Effector memory CD4-positive, alpha-beta T cell (primary cell): ENCODE measurements at places on chromosomes 4 and X.

GRCh38 chrX:29580560-29580959 lies 634.8 kb upstream of the MAGEB2 start:
- DNase-seq = no peak

DNA sequence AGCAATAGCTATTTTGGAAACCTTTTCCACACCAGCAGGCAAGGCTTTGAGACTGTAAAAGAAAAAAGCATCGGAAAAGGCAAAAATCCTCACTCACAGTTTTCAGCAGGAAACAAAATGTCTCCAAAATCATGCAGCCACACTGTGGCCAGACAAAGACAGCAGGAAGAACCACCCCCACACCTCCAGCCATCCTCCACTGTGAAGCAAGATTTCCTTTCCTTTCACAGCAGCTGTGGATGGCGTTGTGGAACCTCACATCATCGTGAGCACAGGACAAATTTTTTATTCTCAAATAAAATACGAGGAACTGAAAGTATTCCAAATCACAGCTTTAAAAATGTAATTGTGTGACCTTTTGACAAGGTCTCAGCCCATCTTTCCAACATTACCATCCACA lies 351.7 kb upstream of the NOCT start:
- DNase-seq = no peak

DNA sequence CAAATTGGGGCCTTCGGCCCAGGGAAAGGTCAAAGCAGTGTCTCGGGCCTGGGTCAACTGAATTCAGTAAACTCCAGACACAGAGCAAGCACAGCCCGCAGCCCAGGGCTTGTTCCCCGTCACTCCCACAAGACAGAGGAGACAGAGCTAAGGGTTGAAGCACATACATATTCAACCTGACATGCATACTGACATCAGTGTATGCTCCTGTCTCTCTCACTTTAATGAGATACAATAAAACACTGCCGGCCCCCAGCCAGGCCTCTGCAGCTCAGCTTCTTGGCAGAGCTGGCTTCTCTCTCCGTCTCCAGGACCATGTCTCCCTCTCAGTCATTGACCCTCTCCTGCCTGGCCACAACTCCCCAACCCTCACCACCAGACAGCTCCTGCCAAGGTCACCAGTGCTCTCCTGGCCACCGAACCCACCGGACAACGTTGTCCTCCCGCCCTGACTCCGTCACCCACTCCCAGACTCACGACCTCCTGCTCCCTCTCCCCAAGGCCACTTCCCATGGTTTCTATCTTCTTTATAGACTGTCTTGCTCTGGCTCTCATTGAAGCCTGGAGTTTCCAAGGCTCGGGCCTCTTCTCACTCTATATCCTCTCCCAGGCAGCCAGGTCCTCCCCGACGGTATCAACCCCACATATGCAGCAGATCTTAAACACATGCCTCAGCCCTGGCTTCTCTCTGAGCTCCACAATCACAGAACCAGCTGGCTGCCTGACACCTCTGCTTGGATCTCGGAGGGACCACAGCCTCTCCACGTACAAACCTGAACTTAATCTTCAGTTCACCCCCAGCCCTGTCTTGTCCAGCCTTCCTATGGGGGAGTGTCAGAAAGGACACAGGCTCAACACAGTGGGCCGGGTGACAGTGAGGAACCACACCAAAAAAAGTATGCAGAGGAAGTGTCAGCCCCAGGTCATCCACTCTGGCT lies 67.7 kb upstream of the C4orf50 start:
- DNase-seq = no peak

GRCh38 chr4:86586160-86586572 lies 7.9 kb upstream of the PTPN13 start:
- no peak for DNase-seq

GRCh38 chr4:163344147-163345125 lies 744 bp downstream of the NPY5R start:
- DNase-seq = no peak

- DNase-seq = no peak
Measured at GRCh38 chr4:134650461-134650860, 448.9 kb upstream of the PABPC4L start.

DNA sequence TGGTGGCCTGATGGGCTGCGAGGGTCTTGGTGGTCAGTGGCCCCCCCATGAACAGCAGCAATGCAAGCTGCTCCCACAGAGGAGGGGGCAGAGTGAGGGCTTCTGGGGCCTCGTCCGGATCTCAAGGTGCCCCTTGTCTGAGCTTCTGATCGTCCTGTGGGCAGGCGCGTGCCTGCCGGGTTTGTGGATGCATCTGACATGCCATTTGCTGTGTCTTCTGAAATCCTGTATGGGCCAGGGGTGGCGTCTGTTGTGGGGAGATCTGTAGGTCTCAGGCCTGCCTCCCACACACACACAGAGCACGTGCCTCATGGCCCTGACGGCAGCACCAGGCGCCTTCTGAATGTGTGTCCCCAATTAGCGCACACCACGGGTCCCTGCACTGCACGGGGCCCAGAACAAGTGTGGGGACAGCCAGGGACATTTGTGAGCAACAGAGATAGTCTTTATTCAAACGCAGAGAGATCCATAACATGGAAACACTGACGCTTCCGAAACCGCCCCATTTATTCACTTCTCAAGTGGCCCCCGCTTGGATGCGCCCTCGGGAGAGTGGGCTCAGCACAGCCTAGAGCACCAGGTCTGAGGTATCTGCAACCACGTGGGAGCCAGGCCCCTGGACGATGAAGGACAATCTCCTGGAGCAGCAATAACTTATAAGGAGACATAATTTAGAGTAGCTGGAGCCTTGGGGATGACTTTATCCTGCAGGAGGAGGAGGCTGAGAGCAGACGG lies 5.7 kb downstream of the SPON2 start:
- no peak for DNase-seq

DNA sequence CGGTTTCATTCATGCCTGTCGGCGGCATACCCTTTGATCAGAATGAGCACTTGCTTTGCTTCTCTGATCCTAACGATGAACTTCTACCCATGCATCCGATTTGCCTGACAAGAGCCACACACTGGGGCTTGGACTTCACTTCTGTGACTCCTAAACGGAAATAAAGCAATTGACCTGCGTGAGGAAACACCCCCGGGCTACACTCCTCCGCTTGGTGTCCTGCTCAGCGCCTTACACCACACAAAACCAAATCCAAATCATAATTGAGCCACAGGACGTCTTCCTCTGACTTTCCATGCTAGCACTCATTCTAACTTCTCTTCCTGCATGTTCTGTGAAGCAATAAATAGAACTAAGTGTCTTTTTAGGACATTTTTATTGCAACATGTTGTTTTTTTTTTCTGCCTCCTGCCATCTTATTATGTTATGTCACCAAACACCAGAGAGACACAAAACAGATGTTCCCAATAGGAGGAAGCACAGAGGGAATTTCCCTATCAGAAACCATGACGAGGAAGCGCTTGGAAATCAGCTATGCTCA lies 110.8 kb upstream of the FAM9B start:
- DNase-seq = no peak

DNA sequence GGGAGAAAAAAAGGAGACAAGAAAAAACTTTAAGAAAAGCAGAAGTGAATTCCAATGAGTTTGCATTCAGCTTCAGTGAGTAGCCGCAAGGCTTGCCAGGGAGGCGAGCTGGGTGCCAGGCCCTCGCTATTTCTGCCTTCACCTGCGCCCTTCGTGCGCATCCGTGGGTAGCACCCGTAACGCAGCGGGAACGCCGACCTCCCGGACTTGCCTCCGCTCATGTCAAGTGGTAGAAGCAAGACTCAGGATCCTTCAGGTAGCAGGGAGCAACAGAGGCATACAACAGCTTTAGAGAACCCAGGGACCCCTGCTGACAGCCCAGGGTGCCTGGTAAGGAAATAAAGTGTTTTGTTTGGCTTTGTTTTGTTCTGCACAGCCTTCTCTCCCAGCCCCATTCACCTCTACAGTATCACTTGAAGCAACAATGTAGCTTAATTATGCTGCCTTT lies 140.0 kb upstream of the BCOR start:
- no peak for DNase-seq

DNA sequence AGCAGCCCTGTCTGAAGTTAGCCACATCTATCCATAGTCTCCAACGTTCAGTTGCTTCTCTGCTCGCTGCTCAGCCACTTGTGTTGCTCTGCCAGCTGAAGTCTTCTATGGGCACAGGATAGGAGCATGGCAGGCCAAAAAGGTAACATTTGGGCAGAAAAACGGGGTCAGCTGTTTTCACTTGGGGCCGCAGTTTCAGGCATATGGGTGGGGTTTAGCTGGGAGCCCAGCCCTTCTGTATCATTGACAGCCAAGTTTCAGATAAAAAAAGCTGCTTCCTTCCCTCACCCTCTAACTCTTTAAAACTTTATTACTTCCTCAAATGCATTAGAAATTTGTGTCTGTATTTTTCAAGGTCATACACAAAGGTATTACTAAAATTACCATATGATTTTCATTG lies 18.4 kb upstream of the MANBA start:
- DNase-seq = no peak

GRCh38 chrX:135697601-135698000 lies 15.8 kb upstream of the CT45A1 start:
- no peak for DNase-seq

DNA sequence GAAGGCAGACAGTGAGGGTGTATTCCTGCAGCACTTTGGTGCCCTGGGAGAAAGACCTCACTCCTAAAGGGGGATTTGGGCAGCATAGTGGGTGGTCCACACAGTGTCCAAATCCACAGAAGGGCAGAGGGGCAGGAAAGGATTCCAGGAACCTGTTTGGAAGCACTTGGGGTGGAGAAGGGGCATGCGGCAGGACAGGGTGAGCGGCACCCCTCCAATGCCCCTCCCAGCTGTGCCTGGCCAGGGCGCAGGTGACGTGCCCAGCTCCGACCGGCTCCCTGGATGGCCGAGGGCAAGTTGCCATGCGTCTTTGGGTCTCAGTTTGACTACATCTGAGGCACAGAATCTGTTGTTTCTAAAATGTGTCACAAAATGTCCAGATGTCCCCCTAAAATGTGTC lies 66.5 kb upstream of the HMX1 start:
- no peak for DNase-seq

GRCh38 chrX:129653181-129653970 lies 1.4 kb downstream of the APLN start:
- no peak for DNase-seq

DNA sequence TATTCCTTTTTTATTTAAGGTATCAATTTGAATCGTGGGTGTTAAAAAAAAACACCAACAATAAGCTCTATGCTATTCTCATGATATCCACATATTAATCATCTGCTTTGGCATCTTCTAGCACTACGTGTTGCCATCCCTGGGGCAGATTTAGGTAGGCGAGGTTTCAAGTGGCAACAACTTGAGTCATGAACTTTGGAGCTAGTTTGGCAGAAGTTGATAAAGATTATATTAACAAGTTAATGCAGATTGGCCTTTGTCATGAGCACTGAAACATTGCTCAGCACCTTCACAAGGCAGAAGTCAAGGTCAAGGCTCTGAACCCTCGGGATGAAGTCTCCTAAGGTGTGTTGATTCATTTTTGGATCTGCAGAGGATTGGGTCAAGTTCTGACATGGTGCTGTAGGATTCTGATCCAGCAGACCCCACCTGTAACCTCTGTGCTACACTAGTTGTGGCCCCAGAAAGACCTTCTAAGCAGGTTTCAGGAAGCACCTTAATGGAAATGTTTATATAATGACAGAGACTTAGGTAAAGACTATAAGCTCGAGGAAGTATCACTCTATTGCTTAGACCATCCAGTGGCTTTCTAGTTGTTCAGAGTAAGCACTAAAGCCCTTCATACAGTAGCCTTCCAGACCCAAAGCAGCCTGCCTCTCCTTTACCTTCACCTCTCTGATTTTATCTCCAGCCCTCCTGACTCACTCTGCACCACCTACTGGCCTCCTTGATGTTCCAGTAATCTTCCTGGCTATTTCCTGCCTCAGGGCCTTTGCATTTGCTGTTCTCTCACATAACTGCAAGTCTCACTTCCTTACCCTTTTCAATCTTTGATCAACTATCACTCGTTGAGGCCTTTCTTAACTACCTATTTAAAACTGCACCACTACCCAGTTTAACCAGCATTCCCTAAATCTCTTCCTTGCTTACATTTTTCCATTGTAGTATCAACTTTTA lies 117.0 kb upstream of the SLC4A4 start:
- DNase-seq = no peak

DNA sequence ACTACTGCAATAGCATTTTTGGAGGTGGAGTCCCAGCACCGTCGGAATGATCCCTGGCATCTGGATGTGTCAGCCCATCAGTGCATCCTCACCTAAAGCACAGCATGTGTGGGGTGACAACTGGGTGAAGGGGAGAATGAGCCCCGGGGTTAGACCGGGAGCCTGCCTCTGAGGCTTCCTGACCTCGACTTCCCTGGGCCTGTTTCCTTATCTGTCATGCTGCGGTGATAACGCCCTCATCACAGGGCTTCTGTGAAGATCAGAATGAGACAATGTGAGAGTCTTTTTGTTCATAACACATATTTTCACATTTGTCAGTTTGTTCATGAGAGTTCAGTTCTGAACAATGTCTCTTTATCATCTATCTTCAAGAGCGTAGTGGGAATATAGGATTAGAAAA lies 31.1 kb upstream of the PDLIM3 start:
- DNase-seq = no peak

GRCh38 chr4:48898733-48899431 lies 7.7 kb downstream of the OCIAD2 start:
- no peak for DNase-seq

- no peak for DNase-seq
Measured at GRCh38 chrX:152635941-152636340, 1.8 kb upstream of the GABRQ start.

GRCh38 chr4:114398410-114398809 lies 200.2 kb upstream of the UGT8 start:
- no peak for DNase-seq

GRCh38 chrX:67346667-67347066 lies 197.2 kb upstream of the AR start:
- DNase-seq = no peak

DNA sequence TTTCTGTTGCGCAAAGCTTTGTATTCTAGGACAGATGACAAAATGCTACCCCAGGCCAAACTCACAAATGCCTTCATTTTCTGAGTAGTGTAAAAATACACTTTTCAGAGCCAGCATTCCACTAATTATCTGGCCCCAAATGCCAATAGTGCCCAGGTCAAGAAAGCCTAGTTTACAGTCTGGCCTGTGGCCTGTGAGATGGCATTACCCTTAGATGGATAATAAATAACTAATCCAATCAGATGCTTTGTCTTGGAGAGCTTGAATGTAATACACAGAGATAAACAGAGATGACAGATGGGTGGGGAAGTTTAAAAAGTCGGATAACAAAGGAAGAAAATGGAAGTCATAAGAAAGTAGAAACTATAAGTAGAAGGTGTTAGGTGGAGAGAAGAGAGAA lies 264.6 kb upstream of the FTHL17 start:
- DNase-seq = no peak

- DNase-seq = no peak
Measured at GRCh38 chr4:184812199-184812542, 13.6 kb downstream of the ACSL1 start.

DNA sequence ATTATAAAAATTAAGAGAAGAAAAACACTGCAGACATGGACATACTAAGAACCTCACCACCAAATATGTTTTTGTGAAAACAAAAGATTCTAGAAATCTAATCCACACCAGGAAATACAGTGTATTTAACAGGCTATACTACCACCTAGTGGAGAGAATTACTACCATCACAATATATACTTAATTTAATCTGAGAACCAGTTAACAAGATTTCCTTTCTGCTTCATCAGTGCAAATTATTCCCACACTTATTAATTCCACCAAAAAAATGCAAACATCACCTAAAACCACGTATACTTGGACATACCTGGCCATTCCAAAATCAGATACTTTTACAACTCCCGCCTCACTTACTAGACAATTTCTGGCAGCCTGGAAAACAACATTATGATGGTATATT lies 7.0 kb upstream of the TXK start:
- DNase-seq = no peak
